Foreskin keratinocyte (primary cell): ENCODE measurements at places on chromosomes 5 and 9.

- DNase-seq: no peak
These were observed 34.2 kb upstream of the CLPTM1L start for GRCh38 chr5:1378866-1379659.

DNA sequence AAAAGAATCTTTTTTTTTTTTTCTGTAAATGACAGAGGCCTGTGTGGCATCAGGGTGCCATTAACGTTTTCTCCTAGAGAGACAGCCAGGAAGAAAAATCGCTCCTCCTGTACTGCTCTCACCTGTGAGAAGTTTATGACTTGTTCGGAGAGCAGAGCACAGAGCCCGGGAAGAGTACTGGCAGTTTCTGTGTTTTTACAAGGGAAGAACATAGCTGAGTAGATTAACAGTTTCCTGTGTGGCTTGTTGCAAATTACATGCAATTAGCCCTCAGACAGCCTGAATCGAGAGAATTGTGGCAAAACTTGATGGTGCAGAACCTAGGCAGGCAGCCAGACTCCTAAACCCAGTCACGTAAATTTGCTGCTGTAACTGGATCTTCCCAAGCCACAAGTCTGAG lies 32.1 kb downstream of the PRKACG start:
- DNase-seq: no peak

- DNase-seq: no peak
These were observed 65.3 kb upstream of the PPARGC1B start for GRCh38 chr5:149664666-149665415.

- no peak for DNase-seq
These were observed 133.7 kb downstream of the NMUR2 start for GRCh38 chr5:152271420-152271819.

DNA sequence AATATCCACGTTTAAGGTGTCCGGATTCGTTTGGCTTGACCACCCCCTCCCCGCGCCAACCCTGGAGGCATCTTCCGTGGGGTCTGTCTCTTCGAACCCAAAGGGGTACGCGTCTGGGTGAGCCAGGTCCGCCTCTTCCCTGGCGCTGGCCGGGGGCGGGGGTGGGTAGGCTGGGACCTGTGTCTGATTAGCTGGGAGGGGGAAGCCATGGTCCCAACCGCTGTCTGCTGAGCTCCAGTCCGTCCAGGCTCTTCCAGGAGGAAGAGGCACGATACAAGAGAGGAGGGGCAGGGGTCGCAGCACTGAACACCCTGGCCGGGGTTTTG lies at the start of gene LVRN:
LVRN (plus strand) TSS at position 237 of the 326 bp plus-strand sequence. CDS start 143 bp downstream, outside the sequence.
- no peak for DNase-seq

- no peak for DNase-seq
These were observed 211.0 kb downstream of the SNX18 start for GRCh38 chr5:54728588-54728915.

- no peak for DNase-seq
These were observed 102.7 kb upstream of the MIER3 start for GRCh38 chr5:57054671-57055070.

DNA sequence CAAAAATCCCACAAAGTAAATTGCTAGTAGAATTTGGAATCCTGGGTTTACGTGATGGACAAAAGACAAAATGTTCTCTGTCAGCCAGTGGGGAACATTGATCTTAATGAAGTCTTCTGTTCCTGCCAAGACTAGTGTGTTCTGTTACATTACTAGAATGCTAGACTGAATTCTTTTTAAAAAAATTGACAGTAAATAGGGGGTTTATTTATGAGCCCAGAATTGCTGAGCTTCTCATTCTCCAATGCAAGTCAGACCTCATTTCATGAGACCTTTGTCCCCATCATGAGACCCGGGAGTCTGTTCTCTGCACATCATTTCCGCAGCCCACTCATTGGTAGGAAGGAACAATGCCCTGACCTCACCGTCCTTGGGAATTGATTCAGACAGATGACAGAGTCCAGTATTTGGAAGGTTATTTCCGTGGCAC lies 173.8 kb upstream of the OTULINL start:
- DNase-seq: no peak

- no peak for DNase-seq
These were observed 124.0 kb upstream of the TLE4 start for GRCh38 chr9:79447762-79448161.

DNA sequence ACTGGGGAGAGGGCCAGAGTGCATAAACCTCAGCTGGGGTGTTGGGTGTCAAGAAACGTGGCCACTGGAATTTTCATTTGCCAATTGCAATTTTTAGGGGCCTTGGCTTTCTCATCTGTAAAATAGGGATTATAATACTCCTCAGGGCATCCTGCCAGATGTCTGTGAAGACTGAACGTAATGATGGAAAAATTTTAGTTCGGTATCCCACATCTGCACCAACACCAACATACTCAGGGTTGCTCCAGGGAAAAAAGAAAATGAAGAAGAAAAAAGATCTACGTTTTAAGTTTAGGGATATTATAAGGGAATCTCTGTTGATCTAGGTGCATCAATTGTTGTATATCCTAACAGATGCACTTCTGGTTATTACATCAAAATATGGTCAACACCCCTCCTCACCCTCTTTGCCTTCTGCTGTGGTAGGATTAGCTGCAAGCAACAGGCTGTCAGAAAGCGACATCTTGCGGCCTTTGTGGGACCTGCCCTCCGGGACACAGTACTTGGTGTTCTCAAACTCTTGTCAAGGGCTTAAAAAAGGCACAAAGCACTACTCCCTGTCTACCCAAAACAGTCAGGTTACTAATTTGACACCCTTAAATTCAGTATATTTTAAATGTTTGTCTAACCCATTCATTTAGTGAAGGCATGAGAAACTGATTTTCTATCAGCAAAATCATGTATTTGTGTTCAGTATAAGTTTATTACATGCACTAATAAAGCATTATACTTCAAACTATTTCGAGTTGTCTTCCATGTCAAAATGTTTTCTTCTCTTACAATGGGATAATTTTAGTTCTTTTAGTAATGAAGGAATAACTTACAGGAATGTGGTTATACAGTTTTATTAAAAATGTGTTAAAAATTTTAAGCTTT lies 8.3 kb upstream of the TBC1D2 start:
- DNase-seq: peak; percentile 62

DNA sequence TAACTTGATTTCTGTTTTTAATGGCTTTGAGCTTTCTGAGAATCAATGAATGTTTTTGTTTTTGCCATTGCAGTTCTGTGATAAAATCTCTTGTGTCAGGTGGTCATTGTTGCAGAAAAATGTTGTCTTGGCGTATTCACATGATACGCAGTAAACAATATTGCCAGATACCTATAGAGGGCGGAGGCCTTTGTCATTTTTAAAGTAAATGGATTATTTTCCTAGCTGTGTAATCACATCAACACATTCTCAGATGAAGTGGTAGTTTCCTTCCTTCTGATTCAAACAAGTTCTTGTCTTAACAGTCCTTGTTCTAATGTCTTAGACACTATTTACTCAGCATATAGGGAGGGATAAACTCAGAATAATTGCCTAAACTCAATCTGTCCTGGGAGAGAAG lies 109.9 kb upstream of the DAB2 start:
- no peak for DNase-seq

- no peak for DNase-seq
These were observed 2.5 kb downstream of the MYMK start for GRCh38 chr9:133522073-133522910.

DNA sequence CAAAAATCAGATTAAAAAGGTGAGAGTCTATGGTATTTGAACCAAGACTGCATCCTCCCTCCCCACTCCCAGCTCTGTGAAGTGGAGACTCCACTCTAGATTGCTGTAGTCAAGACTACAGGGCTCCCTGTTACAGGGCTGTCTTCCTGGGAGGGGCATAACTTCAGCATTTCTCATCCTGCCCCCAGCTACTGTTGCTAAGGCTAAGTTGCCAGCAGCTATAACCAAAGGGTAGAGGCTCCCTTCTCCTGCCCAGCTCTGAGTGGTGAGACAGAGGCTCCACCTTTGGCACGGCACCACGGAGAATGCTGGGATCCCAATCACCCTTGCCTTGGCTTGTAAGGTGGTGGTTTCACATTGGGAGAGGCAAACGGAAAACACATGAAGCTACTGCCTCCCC lies 39.2 kb upstream of the GCNT4 start:
- peak; percentile 95 for DNase-seq

DNA sequence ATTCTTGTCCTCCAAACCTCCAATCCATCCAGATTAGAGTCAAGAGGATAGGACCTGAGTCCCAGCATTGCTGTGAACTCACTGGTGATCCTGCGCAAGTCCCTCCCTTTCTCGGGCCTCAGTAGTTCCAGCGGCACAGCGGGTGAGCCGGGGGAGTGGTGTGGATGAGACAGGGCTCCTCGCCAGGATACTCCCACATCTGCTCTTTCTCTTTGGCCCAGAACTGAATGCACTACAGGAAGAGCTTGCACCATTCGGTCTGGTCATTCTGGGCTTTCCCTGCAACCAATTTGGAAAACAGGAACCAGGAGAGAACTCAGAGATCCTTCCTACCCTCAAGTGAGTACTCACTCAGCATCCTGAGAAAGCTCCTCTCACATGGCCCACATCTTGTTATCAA lies 6.3 kb downstream of the GPX3 start:
- no peak for DNase-seq

- DNase-seq: peak; percentile 80
These were observed 34.9 kb upstream of the BASP1 start for GRCh38 chr5:17182494-17182893.

DNA sequence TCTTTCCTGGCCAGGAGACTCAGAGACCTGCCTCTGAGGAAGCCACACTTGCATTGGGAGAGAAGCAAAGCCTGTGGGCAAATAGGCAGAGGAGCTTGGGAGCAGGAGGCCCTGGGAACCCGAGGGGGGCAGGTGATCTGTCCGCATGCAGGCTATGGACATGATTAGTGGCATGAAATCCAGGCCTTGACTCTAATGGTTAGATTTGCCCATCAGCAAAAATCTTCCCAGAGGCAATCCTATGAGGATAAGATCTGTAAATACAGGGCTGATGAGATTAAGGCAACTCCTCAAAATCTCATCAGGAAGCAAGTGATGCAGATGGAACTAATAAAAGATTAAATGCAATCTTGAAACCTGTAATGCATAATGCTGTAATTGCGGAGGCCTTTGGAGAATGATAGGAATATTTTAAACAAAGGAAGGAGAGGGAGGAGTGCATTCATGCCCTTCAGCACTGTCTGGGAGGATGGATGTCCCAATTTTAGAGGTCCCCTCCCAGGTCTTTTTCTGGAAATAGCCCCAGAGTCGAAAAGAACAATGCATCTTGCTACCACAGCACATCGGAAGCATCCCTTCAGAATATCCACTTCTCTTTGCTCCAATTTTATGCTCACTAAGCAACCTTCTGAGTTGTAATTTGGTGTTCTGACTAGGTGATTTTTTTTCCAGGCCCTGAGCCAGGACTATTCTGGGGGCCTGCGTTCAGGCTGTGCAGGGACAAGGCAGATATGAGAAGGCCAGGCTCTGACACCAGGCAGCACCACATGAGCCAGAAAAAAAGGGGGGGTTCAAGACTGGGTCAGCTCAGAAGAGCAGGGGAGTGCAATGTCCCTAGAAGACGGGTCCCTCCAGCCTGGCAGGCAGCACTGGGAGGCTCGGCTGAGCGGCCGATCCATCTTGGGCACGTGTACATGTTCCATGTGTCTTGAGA lies 66.5 kb downstream of the MED10 start:
- no peak for DNase-seq

- DNase-seq: no peak
These were observed 6.8 kb upstream of the FST start for GRCh38 chr5:53473633-53474032.

DNA sequence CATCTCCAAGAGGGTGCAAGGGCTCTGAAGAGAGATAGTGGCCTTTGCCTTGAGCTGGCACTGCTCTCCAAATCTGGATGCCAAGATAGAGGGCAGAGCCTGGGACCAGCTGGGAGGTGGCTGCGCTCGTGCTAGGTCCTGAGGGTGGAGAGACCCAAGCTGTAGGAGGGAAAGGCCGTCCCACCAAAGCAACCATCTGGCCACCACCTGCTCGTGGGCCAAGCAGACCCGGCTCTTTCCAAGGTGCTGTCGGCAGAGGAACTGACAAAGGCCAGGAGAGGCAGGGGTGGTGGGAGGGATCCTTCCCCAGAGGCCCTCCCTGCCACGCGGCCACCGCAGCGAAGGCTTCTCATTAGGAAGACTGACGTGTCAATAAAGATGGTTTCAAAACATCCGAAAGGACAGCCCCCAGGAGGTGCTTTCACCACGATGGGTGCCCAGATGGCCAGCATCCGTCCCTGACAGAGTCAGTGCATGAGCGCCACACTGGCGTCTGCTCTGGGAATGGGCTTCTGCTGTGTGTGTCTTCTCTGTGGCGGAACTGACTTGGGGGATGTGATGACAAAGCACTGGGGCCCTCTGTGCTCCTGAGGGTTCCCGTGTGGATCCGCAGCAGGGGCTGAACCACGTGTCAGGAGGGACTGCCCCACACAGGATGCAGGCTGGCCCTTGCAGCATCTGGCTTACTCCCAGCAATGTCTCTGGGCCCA lies 213.5 kb downstream of the FANCC start:
- DNase-seq: no peak

GRCh38 chr5:63240063-63240755 lies 661.6 kb downstream of the LRRC70 start:
- no peak for DNase-seq

DNA sequence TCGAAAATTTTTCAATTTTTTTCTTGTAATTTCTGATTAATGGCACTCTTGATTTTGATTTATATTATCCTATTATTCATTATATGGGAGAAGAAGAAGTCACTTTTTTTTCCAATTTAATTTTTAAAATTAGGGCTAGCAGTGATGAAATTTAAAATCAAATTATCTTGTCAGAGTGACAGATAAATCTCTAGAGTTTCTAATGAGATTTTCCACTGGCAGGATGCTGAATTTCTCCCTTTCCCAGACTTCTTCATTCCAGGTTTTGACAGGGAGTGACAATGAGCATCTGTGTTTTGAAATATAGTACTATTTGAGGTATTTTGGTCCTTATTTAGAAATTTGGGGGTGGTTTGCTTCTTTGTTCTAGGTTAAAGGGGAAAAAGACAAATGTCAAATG lies 2274.1 kb downstream of the MAT2B start:
- no peak for DNase-seq

DNA sequence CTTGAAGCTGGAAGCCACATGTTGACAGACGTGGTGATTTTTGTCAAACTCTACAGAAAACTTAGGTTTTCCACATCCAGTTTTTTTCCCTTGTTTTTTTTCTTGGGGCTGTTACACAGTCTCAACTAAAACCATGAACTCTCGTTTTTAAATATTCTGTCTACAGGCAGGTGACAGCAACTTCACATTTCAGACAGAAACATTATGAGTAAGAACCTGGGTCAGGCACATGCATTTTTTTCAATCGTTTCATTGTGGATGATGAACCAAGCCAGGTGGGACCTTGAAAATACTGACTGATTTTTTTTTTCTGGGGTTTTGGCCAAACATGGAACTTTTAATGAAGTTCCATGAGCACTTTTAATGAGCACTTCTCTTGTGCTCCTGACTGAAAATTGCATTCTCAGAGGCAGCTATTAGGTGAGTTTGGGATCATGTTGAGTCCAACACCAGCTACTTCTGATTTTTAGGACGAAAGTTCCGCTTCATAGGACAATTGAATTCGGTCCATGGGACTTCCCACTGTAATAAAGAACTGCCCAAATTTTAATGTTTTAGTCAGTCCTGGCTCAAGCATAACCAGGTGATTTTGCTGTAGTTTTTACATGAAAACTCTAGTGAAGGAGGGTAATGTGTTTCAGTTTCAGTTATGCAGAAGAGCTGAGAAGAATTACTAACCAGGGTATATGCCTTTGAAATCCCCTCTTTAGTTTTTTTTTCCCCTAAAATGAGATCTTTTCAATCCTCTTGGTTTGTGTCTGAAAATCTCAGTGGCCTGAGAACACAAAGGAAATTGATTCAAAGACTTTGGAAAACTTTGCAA lies 93.2 kb upstream of the ADAMTS16 start:
- no peak for DNase-seq
